ENCODE measurements at places on chromosomes 6 and 20.

- DNase-seq = no peak
These were observed 12.8 kb downstream of the ME1 start for GRCh38 chr6:83417880-83418663.

GRCh38 chr20:17500271-17500670 is 30.9 kb downstream of the BFSP1 start:
- DNase-seq = no peak

DNA sequence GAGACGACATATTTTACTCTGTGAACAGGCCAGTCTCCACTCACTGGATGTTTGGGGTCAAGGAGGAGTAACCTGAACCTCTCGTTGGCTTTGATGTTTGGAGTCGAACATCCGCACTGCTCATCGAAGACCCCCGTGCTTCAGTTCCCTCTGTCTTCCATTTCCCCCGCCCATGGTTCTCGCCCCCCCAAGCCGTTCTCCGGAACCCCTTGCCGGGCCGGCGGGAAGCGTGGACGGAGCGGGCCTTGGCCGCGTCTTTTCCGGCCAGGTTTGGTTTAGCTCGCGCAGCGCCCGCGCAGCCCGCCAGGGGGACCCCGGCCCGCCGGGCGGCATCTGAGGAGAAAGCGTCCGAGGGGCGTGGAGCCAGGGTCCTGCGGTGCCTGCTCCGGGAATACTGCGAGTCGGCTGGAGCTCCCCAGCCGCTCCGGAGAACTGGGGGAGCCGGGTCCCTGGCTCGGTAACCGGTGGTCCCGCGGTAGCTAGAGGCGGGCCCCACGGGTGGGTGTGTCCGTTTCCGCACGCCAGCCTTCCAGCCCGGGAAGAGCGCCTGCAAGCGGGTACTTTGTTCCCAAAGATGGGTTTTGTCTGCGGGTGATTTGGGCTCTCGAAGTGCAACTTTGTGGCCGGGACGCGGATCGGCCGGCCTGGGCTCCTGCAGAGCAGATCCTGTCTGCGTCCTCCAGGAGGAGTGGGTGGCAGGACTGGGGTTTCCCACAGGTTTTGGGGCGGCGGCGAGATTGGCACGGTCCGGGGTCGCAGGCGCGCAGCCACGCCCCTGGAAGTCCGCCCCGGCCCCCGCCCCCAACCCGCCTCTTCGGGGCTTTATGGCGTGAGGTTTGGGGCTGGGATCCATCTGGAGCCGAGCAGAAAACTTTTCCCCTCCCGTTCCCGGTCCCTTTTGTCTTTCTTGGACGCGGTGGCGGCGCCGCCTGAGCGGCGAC is at the start of gene TMEM200A:
Gene TMEM200A (plus strand): TSS at position 852 of the 941 bp plus-strand sequence. CDS start 74,406 bp downstream, outside the sequence.
- DNase-seq = no peak

DNA sequence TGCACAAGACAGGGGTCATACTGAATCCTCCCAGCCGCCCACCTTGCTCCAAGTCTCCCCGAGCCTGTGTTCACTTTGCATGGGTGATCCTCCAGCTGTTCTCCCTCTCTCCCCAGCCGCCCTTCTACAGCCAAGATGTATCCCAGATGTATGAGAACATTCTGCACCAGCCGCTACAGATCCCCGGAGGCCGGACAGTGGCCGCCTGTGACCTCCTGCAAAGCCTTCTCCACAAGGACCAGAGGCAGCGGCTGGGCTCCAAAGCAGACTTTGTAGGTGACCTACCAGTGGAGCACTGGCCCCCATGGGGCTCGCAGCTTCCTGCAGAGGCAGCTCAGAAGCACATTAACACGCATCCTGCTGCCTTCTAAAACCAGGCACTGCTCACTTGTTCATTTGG is 14.6 kb upstream of the IFT52 start:
- DNase-seq = no peak

- DNase-seq = no peak
These were observed 103.5 kb downstream of the MAP7 start for GRCh38 chr6:136446579-136447187.

- DNase-seq = no peak
These were observed 73.6 kb downstream of the TBC1D32 start for GRCh38 chr6:121260651-121261102.

GRCh38 chr6:139242457-139243240 is 49.1 kb downstream of the TXLNB start:
- DNase-seq = no peak

GRCh38 chr6:163806755-163807499 is 392.4 kb downstream of the QKI start:
- no peak for DNase-seq

- peak; percentile 67 for DNase-seq
These were observed 10.4 kb downstream of the IGF2R start for GRCh38 chr6:159979136-159979874.

DNA sequence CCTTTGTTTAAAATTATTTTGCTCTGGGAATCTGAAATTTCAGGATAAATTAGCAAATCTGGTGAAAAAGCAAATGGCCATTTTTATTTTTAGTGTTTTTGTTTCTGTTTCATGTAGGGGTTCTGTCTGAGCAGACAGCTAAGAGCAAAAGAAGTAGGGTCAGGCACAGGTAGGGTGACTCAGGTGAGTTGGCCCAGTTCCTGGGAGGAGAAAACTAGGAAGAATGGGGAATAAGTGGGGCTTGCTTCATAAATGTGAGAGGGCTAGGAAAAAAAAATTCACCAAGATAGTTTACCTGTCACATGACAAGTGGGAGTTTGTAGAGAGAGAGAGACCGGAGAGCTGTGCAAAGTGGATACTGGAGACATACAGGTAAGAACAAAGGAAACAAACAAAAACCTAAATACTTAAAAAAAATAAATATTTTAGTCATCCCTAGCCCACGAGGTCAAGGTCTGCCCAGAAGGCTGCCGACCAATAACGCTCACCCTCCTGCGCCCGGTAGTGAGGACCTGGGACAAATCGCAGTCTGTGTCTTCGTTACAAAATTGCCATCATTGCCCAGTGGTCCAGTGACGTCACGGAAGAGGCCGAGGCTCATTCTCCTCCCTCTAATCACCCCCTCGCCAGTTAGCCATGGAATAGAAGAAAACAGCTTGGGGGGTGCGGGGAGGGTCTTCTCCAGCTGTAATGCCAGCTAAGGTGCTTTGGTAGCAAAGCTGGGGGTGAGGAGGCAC is 2.3 kb downstream of the THBD start:
- DNase-seq = no peak

DNA sequence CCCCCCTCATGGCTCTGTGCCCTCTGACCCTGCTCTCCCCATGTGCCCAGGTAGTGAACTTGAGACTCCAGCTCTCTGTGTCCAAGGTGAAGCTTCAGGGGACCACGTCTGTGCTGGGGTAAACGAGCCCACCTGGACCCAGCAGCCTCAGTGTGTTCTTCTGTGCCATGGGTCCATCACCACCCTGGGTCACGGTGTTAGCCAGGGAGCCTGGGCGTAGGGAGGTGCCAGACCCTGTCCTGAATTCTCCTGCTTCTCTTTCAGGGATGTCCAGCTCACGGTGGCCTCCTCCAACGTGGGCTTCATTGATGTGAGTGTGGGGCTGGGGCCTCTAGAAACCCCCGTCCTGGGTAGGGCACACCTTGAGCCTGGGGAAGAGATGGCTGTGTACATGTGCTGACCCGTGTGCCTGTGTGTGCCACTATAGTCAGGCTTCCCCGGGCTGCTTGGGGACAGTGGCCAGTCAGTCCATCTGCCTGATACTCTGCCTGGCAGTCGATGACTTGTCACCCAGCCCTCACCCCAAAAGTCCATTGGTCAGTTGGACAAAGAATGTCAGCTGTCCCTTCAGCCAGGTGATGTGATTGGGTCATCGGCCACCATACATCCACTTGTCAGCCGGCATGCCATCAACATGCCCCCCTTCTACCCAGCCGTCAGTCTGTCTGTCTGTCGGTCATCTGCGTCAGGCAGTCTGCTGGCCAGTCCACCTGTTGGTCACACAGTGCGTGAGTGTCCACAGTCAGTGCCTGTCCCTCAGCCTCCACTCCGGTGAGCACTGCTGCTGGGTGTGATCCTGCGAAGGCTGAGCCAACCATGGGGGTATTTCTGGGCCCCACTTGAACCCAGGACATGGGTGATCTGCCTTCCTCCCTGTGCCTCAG is 10.9 kb upstream of the BPIFB6 start:
- DNase-seq = no peak

GRCh38 chr6:45518013-45518720 is 140.4 kb upstream of the SUPT3H start:
- no peak for DNase-seq

GRCh38 chr20:44422083-44422482 is 53.6 kb upstream of the TTPAL start:
- DNase-seq = no peak

GRCh38 chr20:1630186-1630585 is 10.4 kb upstream of the SIRPB1 start:
- no peak for DNase-seq

DNA sequence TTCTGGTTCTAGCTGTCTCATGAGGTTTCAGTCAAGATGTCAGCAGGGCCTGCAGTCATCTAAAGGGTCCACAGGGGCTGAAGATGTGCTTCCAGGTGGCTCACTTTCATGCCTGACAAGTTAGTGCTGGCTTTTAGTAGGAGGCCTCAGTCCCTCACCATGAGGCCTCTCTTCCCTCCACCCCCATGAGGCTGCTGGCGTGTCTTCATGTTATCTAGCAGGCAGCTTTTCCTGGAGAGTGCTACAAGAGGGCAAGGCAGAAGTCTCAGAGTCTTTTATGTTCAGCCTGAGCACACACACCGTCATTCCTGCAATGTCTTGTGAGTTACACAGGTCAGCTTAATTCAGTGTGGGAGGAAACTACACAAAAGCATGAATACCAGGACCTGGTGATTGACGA is 769.9 kb downstream of the HDGFL1 start:
- DNase-seq = no peak

DNA sequence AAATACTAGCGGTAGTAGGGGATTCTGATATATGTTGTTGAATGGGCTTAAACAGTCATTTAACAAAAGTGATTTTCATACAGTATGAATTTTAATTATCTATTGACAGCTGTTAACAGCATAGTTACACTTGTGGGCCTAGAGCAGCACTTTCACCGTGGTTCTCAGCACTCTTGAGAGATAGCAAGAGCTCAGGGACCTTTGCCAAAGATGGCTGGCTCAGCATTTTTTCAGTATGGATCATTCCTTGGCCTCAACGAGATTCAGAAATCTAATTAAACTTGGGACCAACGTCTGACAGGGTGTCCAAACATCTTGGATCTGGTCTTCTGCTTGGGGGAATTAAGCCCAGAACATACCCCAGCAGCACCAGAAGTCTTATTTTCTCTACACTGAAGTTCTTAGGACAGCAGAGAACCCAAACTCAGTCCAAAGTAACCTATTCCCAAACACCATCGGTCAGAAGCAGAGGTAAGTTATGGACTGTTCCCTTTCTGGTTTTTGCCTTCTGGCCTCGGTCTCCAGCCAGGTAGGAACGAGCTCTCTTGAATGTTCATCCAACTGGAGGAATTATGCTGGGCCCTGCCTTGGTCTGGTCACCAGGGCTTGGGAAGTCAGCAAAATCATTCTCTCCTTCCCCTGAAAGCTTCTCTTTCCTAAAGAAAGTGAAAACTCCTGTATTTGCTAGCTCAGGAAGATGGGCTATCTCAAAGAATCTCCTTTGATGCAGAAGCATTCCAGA is 25.7 kb downstream of the PRPH2 start:
- DNase-seq = no peak

DNA sequence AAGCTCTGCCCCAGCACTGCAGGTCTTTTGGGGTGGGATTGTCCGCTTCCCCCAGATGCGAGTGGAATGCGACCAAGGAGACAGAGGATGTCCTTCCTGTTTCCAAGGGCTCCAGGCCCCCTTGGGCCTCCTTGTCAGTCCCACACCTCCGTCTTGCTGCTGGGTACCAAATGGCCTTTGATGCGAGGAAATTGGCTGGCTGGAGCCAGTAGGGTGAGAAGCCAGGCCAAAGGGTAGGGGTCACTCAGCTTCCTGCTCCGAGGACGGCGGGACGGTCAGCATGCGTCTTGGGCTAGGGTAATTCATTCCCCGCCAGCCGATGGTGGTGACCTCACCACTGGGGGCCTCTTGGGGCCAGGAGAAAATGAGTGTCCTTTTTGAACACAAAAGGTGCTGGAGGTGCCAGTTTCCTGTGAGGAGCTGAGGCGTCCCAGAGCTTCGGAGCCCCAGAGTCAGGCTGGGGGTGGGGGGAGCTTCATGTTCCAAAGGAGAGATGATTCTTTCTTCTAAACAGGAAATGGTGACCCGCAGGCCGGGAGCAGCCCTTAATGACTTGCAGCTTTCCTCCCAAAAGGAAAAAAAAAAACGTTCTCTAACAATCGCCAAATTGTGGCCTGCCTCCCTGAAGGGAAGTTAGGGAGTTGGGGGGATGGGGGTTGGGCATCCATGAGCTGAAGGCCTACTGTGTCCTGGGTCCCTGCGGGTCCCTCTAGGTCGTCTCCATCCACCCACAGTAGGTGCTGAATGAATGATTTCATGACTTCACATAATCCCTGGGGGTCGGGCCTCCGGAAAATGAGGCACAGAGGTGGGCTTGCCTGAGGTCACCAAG is 6.7 kb downstream of the SNAI1 start:
- no peak for DNase-seq

- no peak for DNase-seq
These were observed 33.9 kb downstream of the ZNF133 start for GRCh38 chr20:18321976-18322950.

DNA sequence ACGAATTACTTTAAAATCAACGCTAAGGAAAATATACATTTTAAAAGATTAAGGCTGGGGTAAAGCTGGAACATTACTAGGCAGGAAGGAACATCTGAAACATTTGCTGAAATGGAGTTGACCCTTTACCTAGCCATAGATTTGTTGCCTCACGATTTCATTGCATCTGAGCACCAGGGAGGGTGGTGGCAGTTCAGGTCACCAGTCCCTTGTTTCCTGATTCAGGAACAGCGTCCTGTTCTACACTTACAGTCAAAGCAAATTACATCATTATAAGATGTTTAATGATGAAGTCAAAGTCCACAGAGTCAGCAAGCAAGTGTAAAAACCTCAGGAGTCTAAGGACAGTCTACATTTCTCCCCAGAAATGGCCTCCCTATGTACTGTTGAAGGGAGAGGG is 9.0 kb upstream of the MICA start:
- no peak for DNase-seq

DNA sequence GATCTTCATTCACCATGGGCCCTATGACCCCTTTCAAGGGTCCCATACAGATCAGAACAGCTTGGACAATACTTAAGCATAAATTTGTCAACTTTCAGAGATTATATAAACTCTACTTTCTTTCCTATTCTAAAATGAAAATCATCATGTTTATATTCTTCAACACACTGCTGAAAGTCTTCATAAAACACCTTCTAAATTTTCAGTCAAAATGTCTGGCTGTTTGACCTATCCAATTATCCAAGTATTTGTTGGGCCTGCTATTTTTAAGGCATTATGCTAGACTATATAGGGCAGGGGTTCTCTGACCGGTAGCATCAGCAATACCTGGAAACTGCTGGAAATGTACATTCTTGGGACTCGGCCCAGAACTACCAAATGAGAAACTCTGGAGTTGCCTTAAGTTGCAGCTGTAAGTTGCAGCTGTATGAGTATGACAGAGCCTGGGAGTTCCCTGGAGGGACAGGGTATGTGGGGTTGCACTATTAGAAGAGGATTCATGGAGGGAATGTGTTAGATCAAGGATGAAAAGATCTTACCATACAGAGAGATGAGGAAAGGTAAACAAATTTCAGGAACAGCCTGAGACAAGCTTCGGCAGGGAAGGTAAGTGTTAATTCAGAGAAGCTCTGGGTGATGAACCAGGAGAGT is 293.0 kb downstream of the ADGB start:
- DNase-seq = no peak

Measured in head of caudate nucleus (tissue), 42 donors.